ENCODE measurements at places on chromosomes 7 and 10.

DNA sequence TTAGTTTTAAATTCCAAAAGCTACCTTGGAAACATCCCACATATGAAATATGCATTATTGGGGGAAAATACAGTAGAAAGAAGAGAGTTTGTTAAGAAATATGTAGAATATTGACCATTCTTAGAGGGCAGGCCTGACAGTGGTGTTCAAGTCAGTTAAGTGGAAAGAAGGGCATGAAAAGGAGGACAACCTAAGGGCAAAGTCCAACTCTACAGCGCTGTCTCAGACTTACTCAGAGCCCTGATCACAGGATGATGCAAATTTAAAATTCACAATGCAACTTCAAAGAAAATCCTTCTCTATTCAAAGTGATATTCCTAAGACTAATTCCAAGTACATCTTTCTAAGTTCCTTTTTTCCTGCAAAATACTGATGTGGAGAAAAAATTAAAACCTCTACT is 139.1 kb upstream of the LRRTM3 start:
- DNase-seq, result no peak

- DNase-seq, result no peak
These were observed 24.1 kb downstream of the WDR86 start for GRCh38 chr7:151385626-151386300.

- DNase-seq, result no peak
These were observed 9.6 kb upstream of the SRI start for GRCh38 chr7:88229302-88229995.

GRCh38 chr7:46990761-46991160 is 591.1 kb downstream of the TNS3 start:
- DNase-seq, result peak; percentile 27

GRCh38 chr10:102555781-102556328 is 52.1 kb downstream of the SUFU start:
- peak; percentile 63 for DNase-seq

GRCh38 chr7:91191771-91192170 is 72.5 kb upstream of the FZD1 start:
- no peak for DNase-seq

- DNase-seq, result no peak
These were observed 139.1 kb downstream of the TFPI2 start for GRCh38 chr7:93751421-93751820.

DNA sequence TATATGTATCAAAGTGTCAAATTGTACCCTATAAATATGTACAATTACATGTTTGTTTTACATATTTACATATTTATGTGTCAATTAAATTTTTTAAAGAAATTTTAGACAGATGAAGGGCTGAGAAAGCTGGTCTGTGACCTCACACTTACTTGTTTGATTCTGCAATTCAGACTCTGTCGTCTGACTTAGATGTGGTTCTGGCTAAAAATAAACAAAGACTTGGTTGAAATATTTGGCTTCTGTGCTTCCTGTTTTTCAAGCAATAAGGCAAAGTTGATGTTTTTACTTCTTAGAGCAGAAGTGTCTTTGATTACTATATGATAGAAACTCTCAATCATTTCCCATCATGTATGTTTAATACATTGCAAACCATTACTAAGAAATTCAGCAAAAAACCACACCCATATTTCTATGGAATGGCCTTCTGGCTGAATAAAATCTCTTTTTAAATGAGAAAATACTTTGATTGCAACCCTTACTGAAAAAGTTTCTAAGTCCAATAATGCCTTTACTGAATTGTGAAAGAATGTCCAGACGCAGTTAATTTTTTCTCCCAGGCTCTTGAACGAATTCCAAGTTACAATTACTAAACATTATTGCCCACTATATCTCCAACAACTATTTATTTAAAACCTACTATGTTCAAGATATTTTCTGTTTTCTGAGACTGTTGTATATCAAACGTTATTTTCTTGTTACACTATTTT is 59.5 kb upstream of the PRKG1 start:
- DNase-seq, result no peak

GRCh38 chr10:29926693-29927048 is 132.7 kb downstream of the JCAD start:
- peak; percentile 62 for DNase-seq

GRCh38 chr10:16195178-16195769 is 241.5 kb upstream of the PTER start:
- DNase-seq, result no peak

DNA sequence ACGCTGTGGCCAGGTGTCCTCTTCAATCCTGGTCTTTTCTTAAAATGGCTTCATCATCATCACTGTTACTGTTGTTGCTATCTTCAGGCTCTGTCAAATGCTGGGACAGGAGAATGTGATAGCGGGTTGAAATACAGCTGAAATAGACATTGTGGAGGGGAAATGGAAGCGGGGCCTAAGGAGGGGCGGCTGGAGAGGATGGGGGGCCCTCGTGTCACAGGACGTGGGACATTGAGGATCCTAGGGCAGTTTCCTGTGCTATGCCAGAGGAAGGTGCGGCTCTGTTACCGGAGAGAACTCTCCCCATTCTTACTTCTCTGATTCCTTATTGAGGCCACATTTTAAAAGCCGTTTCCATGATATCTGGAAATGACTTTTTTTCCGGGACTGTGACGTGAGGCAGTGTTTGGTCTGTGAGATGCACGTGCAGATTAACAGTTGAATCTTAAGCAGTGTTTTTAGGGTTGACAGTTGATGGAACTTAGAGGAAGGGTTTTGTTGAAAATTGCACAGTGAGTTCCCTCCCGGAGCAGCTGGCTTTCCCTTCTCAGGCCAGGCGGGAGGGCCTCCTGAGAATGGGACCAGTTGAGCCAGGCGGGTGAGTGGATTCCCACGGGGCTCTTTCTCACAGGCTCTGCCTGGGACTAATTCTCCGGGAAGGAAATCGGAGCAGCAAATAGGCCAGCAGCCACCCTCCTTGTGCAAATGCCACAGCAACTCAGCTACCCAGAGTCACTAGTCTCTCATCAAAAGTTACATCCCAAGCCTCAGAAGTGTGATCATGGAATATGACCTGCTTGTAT is 125.2 kb downstream of the TACC2 start:
- peak; percentile 20 for DNase-seq

GRCh38 chr10:118851062-118852035 is 96.6 kb upstream of the CACUL1 start:
- DNase-seq, result no peak

DNA sequence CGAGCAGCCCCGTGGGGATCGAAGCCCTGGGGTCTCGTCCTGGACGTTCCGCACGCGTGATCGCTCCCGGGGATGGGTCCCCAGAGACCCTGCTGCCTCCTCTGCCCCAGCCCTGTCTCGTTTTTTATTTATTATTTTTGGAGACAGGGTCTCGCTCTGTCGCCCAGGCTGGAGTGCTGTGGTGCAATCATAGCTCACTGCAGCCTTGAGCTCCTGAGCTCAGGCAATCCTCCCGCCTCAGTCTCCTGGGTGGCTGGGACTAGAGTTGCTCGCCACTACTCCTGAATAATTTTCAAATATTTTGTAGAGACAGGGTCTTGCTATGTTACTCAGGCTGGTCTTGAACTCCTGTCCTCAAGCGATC is 319 bp upstream of the STX1A start:
- no peak for DNase-seq

GRCh38 chr10:125802739-125803138 is 20.3 kb downstream of the UROS start:
- DNase-seq, result no peak

GRCh38 chr10:116195583-116195982 is 77.4 kb downstream of the GFRA1 start:
- DNase-seq, result no peak

DNA sequence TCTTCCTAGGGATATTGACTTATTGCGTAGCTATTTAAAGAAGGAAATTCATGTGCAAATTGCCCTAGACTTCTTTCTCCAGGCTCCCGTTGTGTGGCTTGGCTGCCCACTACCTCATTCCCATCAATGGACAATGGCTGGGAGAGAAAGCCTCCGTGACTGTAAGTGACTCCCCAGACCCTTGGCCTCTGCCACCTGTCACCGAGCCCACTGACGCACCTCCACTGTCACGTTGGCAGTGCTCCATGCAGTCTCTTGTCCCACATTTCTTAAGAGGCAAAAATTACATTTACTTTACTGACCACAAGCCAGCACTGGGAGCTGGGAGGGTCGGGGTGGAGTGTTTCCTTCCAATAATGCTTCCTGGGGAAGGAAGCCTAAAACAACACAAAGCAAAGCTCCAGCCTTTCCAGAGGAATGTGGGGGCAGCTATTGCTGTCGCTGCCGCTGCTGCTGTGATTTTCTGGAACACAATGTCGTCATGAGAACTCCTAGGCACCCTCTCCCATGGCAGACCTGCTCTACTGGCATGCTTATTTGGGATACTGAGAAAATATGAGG is 89.7 kb upstream of the STEAP1B start:
- peak; percentile 83 for DNase-seq

- DNase-seq, result no peak
These were observed 13.3 kb downstream of the COL28A1 start for GRCh38 chr7:7522421-7522820.

- no peak for DNase-seq
These were observed 90.3 kb downstream of the SRPK2 start for GRCh38 chr7:105298439-105298894.

DNA sequence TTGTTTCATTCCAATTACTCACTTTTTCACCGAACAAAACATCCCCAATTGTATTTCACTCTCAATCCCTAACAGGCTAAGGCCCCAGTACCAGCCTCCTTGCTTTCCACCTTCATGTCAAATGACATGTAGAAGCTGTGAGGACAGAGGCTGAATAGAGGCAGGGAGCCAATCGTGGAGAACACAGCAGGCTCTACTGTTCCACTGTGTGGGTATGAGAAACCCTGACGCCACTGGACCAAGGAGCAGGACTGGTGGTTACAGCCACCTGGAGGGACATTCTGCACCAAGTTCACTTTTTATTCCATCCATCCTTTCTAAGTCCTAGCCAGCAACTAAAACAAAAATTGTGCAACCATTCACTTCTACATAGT is 502.8 kb downstream of the SORCS1 start:
- DNase-seq, result no peak

Measured in fibroblast of skin of back (primary cell).